ENCODE measurements at places on chromosomes 7 and 10.

- DNase-seq = peak; percentile 38
These were observed 73.6 kb downstream of the SNX10 start for GRCh38 chr7:26365077-26365900.

- no peak for DNase-seq
These were observed 20.1 kb upstream of the CFTR start for GRCh38 chr7:117459735-117460134.

DNA sequence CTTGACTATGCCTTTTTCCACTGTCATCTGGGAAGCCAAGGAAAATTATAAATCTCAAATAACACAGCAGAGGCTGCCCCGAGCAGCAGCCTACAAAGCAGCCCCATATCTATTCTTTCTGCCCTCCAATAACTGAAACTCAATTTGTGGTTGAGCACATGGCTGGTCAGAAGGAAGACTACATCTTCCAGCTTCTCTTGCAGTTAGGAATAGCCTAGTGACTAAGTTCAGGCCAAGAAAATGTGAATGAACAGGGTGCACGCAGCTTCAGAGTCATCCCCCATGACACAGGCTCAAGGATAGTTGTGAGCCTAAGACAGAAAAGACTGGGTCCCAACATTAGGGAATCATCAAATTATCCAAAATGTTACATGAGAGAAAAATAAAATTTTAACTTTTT lies 42.3 kb downstream of the CHCHD3 start:
- no peak for DNase-seq

DNA sequence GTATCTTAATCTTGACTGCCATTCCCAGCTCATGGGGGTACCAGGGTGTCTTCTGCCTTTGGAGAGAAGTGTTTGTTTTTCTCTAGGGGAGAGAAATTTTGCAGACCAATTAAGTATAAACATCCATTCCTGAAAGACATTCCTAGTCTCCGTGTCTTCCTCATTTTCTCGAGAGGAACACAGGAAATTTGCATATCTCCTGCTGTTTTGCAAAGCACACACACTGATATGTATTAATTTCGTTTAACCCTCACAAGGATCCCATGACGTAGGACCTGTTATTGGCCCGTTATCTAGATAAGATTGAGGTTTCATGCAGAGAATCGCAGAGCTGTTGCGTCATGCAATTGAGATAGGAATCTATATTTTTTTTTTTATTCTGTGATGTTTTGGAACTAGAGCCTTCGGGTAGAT lies 944 bp downstream of the RHBDD2 start:
- DNase-seq = peak; percentile 36

- no peak for DNase-seq
These were observed 60.2 kb downstream of the CLRN3 start for GRCh38 chr10:127832501-127832900.

- DNase-seq = peak; percentile 11
These were observed 170.8 kb upstream of the HABP2 start for GRCh38 chr10:113381981-113382509.

DNA sequence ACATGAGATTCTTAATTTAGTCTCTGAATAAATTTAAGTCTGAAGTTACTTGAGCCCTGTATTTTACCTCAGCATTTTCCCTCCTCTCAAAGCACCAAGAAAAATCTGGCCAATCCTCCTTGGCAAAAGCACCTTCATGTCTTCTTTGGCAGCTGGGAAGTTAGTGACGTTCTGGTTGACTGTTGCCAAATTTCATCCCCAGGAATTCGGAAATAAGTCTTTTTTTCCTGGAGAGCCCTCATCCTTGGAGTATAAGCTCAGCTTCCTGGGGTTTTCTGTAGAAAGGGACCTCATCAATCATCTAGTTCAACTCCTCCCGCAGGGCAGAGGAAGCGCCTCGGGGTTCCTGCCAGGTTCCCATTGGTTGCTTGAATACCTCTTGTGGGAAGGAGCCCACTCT lies 377.6 kb downstream of the PHTF2 start:
- DNase-seq = no peak

GRCh38 chr10:118753331-118754228 lies 1.2 kb downstream of the CACUL1 start:
- peak; percentile 54 for DNase-seq

DNA sequence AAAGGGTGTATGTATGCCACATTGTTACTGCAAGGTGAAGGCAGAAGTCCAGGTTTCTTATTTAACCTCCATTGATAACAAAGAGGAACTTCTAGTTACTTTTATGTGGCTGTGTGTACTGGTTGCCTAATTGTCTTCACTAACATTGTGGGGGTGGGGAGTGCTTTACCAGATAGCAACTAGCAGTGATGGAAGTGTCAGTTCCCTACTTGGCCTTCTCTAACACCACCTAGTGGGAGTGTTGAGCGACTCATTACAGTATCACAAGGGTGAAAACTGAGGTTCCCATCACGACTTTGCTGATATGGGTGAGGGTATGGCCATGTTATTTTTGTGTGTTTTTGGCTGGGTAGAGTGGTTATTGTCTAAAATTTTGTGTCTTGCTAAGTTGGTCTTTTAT lies 274.4 kb downstream of the THSD7A start:
- DNase-seq = no peak

DNA sequence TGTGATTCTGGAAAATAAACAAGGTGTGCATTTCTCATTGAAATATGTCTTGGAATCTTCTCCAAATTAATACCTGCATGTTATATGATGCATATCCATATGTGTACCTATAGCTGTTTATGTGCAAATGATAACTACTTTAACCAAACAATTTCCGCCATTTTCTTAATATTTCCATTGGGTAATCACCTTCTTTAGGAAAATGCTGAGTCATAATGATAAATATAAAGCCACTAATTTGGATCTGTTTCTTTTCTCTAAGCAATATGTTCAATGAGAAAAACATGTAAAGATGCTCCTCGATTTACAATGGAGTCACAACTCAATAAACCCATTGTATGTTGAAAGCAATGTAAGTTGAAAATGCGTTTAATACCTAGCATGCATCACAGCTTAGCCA lies 574.4 kb downstream of the CNTNAP2 start:
- DNase-seq = no peak

DNA sequence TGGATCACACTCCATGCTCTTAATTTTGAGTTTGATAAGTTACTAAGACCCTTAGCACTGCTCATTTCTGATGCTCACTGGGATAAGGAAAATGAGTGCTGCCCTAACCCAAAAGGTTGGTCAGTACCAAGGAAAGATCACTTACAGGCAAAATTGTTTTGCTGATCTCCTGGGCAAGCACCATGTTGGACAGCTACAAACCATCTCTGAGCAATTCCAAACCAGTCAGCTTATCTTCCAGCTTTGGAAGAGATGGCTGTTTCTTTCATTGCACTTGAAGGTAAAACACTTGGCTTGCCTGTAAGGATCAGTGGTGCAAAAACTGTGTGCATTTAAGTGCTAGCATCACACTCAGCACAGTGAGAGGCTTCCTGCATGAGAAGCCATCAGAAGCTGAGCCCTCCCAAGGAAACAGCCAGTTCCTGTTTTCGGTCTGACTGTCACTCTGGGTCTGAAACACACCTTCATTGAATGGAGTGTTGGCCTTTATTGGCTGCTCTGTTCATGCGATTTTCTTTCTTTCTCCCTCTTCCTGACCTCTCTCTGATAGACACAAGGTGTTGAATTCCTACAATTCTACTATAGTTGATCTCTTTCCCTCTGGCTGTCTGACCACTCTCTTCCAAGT lies 126.4 kb upstream of the GHITM start:
- DNase-seq = no peak

- no peak for DNase-seq
These were observed 134.9 kb downstream of the TNS3 start for GRCh38 chr7:47446871-47447466.

DNA sequence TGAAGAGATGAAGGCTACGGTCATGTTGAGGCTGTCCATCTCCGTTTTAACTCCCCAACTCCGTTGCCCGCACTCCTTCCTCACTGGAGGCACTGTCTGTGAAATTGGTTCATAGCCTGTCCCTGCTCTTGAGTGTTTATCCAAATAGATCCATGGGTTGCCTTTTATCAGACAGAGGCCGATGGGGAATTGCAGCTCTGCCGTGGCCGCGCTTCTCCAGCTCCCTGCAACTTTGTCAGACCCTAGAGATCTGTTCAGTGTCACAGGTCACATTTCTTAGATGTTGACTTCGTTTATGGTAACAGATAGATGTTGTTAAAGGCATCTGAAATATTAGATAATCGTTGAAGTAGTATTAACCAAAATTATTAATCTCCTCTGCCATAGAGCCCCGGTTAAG lies 14.7 kb downstream of the PPP2R2D start:
- no peak for DNase-seq

- no peak for DNase-seq
These were observed 74.9 kb downstream of the CLIP2 start for GRCh38 chr7:74364061-74364460.

DNA sequence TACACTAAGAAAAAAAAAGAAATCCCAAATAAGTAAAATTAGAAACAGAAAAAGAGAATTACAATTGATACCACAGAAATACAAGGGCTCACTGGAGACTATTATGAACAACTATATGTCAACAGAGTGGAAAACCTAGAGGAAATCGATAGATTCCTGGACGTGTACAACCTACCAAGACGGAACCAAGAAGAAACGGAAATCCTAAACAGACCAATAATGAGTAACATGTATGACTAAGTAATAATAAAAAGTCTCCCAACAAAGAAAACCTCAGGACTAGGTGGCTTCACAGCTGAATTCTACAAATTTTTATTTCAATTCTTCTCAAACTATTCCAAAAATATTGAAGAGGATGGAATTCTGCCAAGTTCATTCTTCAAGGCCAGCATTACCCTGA lies 13.9 kb downstream of the DIP2C start:
- no peak for DNase-seq

DNA sequence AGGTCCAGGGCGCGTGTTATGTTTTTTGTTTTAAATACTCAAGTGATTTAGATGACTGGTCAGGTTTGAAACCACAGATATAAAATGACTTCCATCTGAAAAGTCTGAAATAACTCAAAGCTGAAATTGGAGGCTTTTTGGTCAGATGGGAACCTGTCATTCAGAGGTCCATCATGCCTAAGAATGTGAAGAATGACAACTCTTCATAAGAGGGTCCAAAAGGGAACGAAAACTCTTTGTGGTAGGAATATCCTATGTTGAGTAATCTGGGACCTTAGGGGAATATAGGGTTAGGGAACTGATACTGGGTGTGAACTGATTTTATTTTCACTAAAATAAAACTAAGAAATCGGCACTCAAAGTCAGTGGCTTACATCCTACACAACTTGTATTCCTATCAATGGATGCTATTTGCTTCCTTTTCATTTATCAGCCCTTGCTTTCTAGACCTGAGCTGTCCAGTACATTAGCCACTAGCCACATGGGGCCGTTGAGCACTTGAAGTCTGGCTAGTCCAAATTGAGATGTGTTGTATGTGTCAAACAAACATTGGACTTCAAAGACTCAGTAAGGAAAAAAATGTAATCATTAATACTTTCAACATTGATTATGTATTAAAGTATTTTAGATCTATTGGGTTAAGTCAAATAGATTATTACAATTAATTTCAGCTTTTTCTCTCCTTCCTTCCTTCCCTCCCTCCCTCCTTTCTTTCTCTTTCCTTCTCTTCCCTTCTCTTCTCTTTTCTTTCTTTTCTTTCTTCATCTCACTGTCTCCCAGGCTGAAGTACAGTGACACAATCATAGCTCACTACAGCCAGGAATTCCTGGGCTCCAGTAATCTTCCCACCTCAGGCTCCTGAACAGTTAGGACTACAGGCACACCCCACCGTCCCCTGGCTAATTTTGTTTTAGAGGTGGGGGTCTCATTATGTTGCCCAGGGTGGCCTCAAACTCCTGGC lies 56.5 kb upstream of the KDM7A start:
- no peak for DNase-seq
